ENCODE measurements at places on chromosomes 2 and 18.

- no peak for DNase-seq
These were observed 7.2 kb upstream of the NEURL3 start for GRCh38 chr2:96512341-96512740.

DNA sequence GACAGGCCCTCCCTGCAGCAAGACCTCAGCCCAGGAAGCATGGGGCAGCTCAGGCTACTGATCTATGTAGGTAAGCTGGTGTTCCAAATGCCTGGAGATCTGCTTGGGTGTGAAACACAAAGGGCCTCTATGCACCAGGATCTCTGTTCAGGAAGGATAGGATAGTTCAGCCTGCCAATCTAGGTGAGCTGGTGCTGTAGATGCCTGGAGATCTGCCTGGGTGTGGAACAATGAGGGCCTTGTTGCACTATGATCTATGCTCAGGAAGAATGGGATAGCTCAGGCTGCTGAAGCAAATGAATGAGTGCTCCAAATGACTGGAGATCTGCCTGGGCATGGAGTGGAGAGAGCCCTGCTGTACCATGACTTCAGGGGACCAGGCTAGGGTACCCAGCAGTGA, 48.9 kb upstream of the MYL1 start:
- no peak for DNase-seq

DNA sequence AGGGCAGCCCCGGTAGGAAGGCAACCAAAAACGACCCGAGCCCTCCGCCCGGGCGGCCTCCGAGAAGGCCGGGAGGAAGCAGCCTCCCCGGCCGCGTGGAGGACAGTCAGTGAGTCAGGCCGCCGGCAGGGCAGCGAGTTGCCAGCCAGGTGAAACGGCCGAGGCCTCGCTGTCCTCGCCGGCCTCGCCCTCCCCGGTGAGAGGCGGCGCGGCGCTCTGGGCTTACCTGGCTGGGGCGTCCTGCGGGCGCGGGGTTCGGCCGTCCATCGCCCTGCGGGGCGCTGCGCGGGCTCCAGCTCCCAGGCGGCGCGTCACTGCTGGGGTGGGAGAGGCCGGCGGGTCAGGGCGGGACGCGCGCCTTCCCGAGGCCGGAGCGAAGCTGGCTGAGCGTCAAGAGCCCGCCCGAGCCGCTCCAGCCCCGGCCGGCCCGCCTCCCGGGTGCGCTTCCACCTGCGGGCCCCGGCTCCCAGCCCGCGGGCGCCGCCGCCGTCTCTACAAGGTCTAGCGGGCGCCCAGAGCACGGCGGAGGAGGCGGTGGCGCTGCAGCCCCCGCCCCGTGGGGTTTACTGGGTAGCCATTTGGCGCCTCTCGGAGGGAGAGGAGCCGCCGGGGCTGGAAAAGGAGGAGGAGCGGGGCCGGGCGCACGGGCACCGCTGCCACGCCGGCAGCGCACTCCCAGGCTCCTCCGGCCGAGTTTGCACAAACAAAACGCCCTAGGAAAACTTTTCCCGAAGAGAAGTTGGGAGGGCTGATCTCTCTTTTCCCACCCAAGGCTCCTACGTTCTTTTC, 499 bp downstream of the COBLL1 start:
- peak; percentile 85 for DNase-seq

GRCh38 chr2:92326-92725, 46.0 kb upstream of the FAM110C start:
- DNase-seq = no peak

GRCh38 chr2:236993-237539, 26.8 kb downstream of the SH3YL1 start:
- no peak for DNase-seq
